ENCODE measurements at places on chromosomes 16 and 17. TPM values are rescaled to one million over a fixed set of nuclear protein-coding genes. Genes with fewer than 3 reads are reported as not detected.

- peak; percentile 84 for DNase-seq
- H3K27ac ChIP-seq = peak overlapping the region; percentile 95
- peaks cover 22% of the 10 kb centered on the region for H3K36me3 ChIP-seq
- no peaks in the 10 kb centered on the region for H3K27me3 ChIP-seq
- no peak overlapping the region for H3K4me3 ChIP-seq
Observed at GRCh38 chr17:1087381-1088241, 90.7 kb downstream of the TIMM22 start.

Gene SLC5A10
- polyA plus RNA-seq = not detected

- no peak overlapping the region for H3K4me3 ChIP-seq
- peak; percentile 57 for DNase-seq
- peaks cover 5% of the 10 kb centered on the region for H3K4me1 ChIP-seq
Observed at GRCh38 chr17:65633146-65633881, 71.9 kb upstream of the AXIN2 start.

GRCh38 chr16:83532634-83533033, 275.1 kb upstream of the HSBP1 start:
- no peaks in the 10 kb centered on the region for H3K36me3 ChIP-seq
- DNase-seq = no peak
- H3K4me1 ChIP-seq = no peaks in the 10 kb centered on the region
- no peak overlapping the region for H3K27ac ChIP-seq
- no peak overlapping the region for H3K4me3 ChIP-seq

- H3K36me3 ChIP-seq = no peaks in the 10 kb centered on the region
- no peaks in the 10 kb centered on the region for H3K27me3 ChIP-seq
- no peak for DNase-seq
- H3K4me1 ChIP-seq = no peaks in the 10 kb centered on the region
- no peak overlapping the region for H3K27ac ChIP-seq
Observed at GRCh38 chr17:79107499-79108231, 33.0 kb downstream of the ENGASE start.

DNA sequence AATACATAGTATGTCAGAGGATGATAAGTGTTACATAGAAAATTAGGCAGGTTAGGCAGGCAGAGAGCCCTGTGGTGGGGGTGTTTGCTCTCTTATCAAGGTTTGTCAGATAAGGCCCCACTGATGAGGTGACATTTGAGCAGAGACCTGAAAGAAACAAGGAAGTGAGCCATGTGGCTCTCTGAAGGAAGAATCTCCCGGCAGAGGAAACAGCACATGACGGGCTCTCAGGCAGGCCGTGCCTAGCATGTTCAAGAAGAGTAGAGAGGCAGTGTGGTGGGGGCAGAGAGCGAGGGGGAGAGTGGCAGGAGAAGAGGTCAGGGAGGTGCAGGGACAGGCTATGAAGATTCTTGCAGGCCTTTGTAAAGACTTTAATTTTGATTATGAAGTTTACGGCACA, 82.0 kb upstream of the ASIC2 start:
- no peaks in the 10 kb centered on the region for H3K4me1 ChIP-seq
- H3K36me3 ChIP-seq = no peaks in the 10 kb centered on the region
- no peaks in the 10 kb centered on the region for H3K27me3 ChIP-seq
- no peak for DNase-seq
- no peak overlapping the region for H3K27ac ChIP-seq

GRCh38 chr16:85614338-85615013, 1.4 kb downstream of the GSE1 start:
- H3K27me3 ChIP-seq = no peaks in the 10 kb centered on the region
- no peaks in the 10 kb centered on the region for H3K36me3 ChIP-seq
- DNase-seq = no peak
- peaks cover 12% of the 10 kb centered on the region for H3K4me1 ChIP-seq

- no peak overlapping the region for H3K4me3 ChIP-seq
- no peaks in the 10 kb centered on the region for H3K36me3 ChIP-seq
- H3K27ac ChIP-seq = no peak overlapping the region
Observed at GRCh38 chr16:49564496-49565229, 191.1 kb downstream of the C16orf78 start.

DNA sequence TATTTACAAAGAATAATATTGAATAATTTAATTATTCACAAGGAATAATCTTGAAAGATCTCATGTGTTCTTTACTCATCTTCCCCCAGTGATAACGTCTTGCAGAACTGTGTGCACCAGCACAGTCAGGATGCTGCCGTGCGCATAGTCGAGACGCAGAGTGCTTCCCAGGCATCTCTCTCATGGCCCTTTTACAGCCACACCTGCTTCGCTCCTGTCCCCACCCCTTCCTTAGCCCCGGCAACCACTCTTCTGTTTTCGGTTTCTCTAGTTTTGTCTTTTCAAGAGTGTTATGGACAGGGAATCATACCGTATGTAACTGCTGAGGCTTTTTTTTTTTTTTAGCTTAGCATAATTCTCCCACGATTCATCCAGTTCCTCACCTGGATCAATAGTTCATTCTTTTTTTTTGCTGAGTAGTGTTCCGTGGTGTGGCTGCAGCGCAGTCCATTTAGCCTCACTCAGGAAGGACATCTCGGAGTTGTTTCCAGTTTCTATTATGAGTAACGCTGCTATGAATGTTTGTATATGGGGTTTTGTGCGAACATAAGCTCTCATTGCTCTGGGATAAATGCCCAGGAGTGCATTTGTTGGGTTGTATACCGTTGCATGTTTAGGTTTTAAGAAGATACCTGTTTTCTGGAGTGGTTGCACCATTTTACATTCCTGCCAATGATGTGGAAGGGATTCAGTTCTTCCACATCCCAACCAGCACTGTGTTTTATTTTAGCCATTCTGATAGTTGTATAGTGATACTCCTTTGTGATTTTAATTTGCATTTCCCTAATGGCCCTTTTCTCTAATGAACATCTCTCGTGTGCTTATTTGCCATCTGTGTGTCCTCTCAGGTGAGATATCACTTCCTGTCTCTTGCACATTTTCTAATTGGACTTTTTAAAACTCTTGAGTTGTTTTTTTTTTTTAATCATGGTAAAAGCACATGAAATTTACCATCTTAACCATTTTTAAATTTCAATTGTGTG, 47.6 kb downstream of the SEC14L1 start:
- peaks cover 17% of the 10 kb centered on the region for H3K4me1 ChIP-seq
- no peak overlapping the region for H3K4me3 ChIP-seq
- DNase-seq = peak; percentile 65
- H3K27ac ChIP-seq = no peak overlapping the region
- H3K36me3 ChIP-seq = peaks cover 20% of the 10 kb centered on the region
- no peaks in the 10 kb centered on the region for H3K27me3 ChIP-seq

Gene CDRT15
- polyA plus RNA-seq = not detected

GRCh38 chr17:5200360-5200759, 8.7 kb upstream of the ZNF594 start:
- no peaks in the 10 kb centered on the region for H3K4me1 ChIP-seq
- no peaks in the 10 kb centered on the region for H3K36me3 ChIP-seq

Gene SEC14L5
- polyA plus RNA-seq = not detected

Gene ZNF597
- polyA plus RNA-seq = 0.72 TPM

DNA sequence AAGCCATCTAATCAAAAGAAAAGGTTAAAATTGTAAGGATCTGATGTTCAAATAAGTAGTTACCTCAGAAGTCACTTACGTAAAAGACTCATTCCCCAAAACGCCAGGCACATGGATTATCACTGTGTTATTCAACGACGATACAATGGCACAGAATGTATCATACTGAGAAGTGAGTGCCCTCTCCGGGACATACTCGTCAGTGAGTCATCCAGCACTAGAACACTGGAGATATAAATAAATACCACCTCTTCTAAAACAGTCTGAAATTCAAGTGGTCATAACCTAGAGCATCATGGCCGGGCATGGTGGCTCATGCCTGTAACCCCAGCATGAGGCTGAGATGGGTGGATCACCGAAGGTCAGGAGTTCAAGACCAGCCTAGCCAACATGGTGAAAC, 24.9 kb downstream of the USP31 start:
- H3K27me3 ChIP-seq = no peaks in the 10 kb centered on the region
- H3K27ac ChIP-seq = peak overlapping the region; percentile 27
- peak; percentile 85 for DNase-seq
- no peaks in the 10 kb centered on the region for H3K36me3 ChIP-seq
- no peak overlapping the region for H3K4me3 ChIP-seq
- peaks cover 18% of the 10 kb centered on the region for H3K4me1 ChIP-seq

DNA sequence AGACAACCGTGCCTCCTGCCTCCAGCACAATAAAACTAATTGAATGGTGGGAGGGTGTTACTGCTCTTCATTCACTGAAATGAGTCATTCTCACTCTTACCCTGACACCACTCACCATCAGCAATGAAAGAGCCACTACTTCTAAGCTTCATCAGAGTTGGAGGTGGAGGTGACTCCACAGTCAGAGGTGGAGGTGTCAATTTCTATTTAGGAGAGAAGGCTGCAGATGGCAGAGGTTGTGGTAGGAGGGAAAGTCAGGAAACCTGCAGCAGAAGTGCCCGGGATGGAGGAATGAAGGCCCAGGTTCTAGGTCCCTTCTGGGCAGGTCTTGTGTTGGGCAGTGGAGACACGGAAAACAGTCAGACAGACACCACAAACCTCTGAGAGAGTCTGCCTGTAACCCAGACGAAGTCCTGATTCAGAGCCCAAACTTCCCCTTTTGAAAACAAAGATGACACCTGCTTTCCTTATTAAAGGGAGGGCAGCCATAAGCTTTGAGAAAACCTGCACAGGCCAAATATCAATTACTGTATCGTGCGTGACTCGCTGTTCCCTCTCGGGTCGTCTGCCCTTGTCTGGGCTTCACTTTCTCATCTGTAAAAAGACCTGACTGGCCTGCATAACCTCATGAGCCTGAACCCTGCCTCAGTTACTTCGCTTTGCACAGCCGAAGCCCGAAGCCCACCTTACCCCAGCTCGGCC, 668 bp downstream of the ATPAF2 start:
- peak overlapping the region; percentile 58 for H3K27ac ChIP-seq
- H3K27me3 ChIP-seq = no peaks in the 10 kb centered on the region
- H3K4me1 ChIP-seq = peaks cover 20% of the 10 kb centered on the region
- DNase-seq = peak; percentile 12
- peak overlapping the region; percentile 96 for H3K4me3 ChIP-seq
- H3K36me3 ChIP-seq = no peaks in the 10 kb centered on the region

- H3K4me3 ChIP-seq = no peak overlapping the region
- peaks cover 9% of the 10 kb centered on the region for H3K27me3 ChIP-seq
- DNase-seq = no peak
- H3K27ac ChIP-seq = no peak overlapping the region
- no peaks in the 10 kb centered on the region for H3K4me1 ChIP-seq
Observed at GRCh38 chr17:7811251-7811650, 22.8 kb upstream of the KDM6B start.

DNA sequence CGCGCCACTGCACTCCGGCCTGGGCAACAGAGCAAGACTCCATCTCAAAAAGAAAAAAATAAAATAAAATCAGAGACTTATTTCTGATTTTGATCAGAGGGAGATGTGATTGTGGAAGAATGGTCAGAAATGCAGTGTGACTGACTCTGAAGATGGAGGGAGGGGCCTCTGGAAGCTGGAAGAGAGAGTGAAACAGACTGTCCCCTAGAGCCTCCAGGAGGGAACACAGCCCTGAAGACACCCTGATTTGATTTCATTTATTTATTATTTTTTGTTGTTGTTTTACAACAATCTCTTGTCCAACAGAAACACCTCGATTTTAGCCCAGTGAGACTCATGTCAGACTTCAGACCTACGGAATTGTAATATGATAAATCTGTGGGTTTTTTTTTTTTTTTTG, 26.1 kb downstream of the BCL7C start:
- H3K27me3 ChIP-seq = no peaks in the 10 kb centered on the region
- no peaks in the 10 kb centered on the region for H3K36me3 ChIP-seq
- no peaks in the 10 kb centered on the region for H3K4me1 ChIP-seq

- H3K36me3 ChIP-seq = peaks cover 6% of the 10 kb centered on the region
- peak; percentile 9 for DNase-seq
- no peaks in the 10 kb centered on the region for H3K27me3 ChIP-seq
- peaks cover 7% of the 10 kb centered on the region for H3K4me1 ChIP-seq
- no peak overlapping the region for H3K27ac ChIP-seq
- no peak overlapping the region for H3K4me3 ChIP-seq
Observed at GRCh38 chr17:37174205-37174604, 201.6 kb upstream of the C17orf78 start.

DNA sequence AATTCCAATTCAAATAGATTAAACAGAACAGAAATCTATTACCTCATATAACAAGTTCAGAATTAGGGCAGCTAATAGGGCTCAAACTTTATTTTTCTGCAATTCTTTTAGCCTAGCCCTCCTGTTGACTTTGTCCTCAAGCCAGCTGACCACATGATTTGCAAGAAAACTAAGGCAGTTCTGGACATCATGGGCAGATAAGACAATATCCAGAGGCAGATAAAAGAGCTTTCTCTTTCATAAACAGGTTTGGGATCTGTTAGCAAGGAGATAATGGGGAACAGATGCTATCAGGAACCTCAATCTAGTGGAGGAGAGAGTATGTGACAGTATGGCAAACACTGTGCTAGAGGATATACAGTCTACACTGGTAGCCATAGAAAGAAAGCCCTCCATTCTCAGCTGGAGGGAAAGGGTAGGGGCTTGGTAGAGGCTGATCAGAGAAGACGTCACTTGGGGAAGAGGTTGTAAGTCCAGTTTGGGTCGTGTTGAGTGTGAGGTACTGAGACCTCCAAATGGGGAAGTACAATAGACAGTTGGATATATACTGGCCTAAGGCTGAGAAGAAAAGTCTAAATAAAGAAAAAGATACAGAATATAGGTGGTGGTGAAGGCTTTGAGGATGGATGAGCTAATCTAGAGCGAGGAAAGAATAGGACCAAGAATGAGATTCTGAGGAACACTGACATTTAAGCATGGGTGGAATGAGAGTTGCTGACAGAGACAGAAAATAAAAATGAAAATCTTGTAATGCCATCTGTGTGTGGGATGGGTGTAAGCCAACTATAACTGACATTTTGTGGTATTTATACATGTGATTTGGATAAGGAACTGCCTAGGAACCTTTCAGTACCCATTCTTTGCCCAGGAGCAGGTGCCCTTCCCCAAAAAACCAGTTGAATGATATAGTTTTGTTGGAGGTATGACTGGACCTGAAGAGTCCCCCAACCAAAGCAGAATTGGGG, 67.4 kb downstream of the CYB561 start:
- no peaks in the 10 kb centered on the region for H3K36me3 ChIP-seq
- H3K4me1 ChIP-seq = peaks cover 4% of the 10 kb centered on the region
- no peaks in the 10 kb centered on the region for H3K27me3 ChIP-seq
- H3K27ac ChIP-seq = no peak overlapping the region

GRCh38 chr17:8788998-8789397, 10.2 kb downstream of the MFSD6L start:
- no peaks in the 10 kb centered on the region for H3K4me1 ChIP-seq
- H3K27me3 ChIP-seq = no peaks in the 10 kb centered on the region
- H3K27ac ChIP-seq = no peak overlapping the region
- no peaks in the 10 kb centered on the region for H3K36me3 ChIP-seq
- DNase-seq = no peak

GRCh38 chr16:4500272-4500671, 24.1 kb downstream of the HMOX2 start:
- H3K27ac ChIP-seq = peak overlapping the region; percentile 76
- H3K4me3 ChIP-seq = no peak overlapping the region
- no peaks in the 10 kb centered on the region for H3K27me3 ChIP-seq
- H3K36me3 ChIP-seq = peaks cover 2% of the 10 kb centered on the region
- peaks cover 27% of the 10 kb centered on the region for H3K4me1 ChIP-seq
